Activated CD4-positive, alpha-beta T cell treated with anti-CD3 and anti-CD28 coated beads, Interleukin-10, Interleukin-2, amounts not matched to agents 100 ng/mL and 50 ng/mL, durations not matched to agents 16 hours and 8 hours (primary cell): ENCODE measurements at places on chromosomes 1 and 21.

- no peak for DNase-seq
Measured at GRCh38 chr1:150299716-150300115, 6.1 kb downstream of the MRPS21 start.

GRCh38 chr1:32767641-32768040, 49.5 kb downstream of the YARS1 start:
- DNase-seq, result no peak

DNA sequence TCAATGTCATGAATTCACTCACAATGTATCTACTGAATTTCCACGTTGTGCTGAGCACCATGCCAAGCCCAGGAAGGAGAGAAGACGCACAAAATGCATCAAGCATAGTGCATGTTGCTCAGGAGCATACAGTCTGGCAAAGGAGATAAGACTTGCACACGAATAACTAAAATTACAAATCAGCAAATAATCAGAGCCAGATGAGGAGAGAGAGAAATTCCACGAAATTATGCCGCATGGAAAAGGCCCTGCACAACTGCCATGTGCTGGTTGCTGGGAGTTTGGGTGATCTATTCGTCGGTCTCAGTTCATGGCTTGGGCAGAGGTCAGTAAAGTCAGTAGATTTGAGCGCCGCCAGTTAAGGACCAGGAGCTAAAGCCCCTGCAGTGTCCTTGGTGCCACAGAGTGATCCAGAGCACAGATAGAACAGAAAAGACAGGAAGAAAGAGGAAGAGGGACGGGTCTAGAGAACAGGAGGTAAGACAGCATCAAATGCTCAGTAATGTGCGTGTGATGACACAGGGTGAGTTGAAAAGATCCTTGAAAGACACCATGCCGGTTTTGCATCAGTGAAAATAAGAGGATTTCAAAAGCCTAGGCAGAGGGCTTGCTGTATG, 55.1 kb upstream of the ZNF281 start:
- DNase-seq, result no peak

DNA sequence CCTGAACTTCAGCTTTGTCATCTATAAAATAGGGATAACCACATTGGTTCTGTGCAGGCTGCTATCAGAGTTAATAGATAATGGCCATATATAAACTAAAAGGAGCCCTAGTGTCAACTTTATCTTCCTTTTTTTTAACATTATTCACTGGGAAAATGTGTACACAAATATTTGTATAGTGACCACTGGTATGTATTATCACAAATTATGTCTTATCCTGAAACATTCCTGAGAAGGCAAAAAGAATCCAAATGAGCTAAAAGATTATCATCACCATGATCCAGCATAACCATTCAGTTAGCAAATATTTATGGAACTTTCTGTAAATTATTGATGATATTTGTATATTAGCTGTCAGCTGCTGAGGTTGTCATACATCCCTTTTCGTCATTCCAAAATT, 16.6 kb downstream of the ANGPTL3 start:
- DNase-seq, result no peak

DNA sequence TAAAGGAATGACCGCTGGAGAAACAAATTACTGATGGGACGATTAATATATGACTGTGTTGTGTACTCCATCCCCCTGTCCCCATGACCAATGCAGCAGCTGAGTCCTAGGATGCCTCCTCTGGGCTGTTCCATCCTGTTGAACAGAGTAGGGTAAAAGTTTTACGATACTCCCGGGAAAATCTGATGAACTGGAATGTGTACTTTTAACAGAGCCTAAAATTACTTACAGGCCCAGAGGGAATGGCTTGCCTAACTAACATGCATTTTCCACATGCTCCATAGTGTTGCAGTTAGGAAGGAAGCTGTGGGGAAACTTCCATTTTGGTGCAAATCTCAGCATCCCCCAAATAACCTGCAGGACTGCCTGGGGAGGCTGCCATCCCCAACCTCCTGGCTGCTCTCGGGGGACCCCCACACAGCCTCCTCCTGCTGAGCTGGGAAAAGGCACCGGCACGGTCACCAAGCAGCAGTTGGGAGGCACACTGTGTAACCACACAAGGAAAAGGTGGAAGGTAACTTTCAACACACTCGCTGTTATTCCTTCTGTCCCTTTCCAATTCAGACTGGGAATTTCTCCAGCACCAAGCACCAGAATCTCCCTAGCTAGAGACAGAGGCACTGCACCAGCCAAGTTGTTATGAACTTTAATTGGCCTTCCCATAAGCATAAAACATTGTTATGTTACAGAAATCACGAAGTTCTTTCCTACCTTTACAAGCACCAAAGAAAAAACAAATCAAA, 97.2 kb downstream of the BCAR3 start:
- DNase-seq, result no peak

GRCh38 chr1:67611846-67612245, 73.2 kb upstream of the GADD45A start:
- DNase-seq, result no peak

- no peak for DNase-seq
Measured at GRCh38 chr1:197659171-197659570, 116.1 kb downstream of the DENND1B start.

DNA sequence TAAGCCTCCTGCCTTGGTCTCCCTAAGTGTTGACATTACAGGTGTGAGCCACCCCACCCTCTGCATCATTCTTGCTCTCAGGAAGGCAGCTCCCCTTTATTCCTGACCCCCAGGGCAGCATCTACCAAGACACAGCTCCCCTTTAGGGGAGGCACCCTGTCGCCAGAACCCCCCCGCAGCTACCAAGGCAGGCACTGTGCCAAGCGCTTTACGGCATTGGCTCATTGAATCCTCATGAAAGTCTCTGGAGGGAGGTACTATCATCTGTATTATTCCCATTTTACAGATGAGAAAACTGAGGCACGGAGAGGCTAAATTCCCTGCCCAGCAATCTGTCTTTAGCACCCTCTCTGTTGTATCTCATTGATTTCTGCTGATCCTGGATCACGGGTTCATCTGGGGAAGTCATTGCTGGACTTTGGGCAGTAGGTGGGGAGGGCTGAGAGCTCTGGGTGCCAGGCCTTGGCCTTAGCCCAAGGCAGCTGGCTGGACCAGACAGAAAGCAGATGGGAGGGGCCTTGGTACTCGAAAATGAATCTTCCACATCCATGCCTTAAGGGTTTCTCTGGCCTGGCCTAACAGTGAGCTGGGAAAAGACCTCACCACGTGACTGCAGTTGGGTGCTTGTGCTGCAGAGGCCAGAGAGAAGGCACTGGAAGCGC, 5.9 kb downstream of the PLOD1 start:
- no peak for DNase-seq

- DNase-seq, result no peak
Measured at GRCh38 chr1:2956576-2956975, 64.7 kb upstream of the ACTRT2 start.

DNA sequence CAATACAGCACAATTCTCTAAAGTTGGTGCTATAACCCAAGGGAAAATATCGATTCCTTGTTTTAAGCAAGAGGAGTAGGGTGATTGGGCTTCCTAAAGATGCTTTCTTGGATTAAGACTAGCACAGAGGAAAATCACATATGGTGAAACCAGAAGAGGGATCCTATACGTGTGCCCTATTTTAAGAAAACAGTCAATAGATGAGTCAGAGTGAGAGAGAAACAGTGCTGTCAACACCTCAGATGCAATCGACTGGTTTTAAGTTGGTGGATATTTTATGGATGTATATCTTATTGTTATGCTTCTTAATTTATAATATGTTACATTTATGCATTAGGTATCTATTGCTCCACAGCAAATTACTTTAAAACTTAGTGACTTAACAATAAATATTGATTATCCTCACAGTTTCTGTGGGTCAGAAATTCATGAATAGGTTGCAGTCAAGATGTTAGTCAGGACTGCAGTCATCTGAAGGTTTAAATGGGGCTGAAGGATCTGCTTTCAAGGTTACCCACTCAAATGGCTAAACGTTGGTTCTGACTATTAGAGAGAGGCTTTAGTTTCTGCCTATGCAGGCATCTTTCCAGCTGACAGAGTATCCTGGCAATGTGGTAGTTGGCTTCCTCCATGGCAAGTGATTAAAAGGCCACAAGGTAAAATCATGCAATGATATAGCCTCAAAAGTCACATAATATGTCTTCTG, 61.6 kb upstream of the DEPDC1 start:
- no peak for DNase-seq

DNA sequence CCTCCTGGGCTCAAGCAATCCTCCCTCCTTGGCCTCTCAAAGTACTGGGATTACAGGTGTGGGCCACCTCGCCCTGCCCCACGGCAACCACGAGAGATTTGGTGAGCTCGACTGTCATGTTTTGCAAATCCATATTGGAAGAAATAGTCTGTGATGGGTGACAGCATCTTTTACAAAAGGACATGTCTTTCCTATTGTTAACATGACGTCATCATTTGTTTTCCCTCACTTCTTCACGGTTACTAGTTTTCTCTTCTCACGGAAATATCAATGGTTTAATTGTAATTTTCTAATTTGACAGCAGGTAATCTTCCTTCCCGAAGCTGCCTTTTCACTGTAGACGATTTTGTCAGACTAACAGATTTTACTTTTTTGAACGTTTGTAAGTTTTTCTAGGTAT, 110.8 kb upstream of the GREM2 start:
- DNase-seq, result no peak

GRCh38 chr1:175870217-175870616, 126.8 kb upstream of the TNR start:
- DNase-seq, result no peak

GRCh38 chr1:36638268-36638667, 155.6 kb upstream of the CSF3R start:
- DNase-seq, result no peak

- no peak for DNase-seq
Measured at GRCh38 chr1:183226361-183226760, 40.3 kb downstream of the LAMC2 start.

GRCh38 chr1:46714976-46715375, 3.9 kb downstream of the EFCAB14 start:
- no peak for DNase-seq

GRCh38 chr1:149916193-149916897, 1.3 kb downstream of the SV2A start:
- DNase-seq, result no peak

- DNase-seq, result no peak
Measured at GRCh38 chr1:225914947-225915346, 9.1 kb downstream of the PYCR2 start.

- DNase-seq, result no peak
Measured at GRCh38 chr1:200949626-200950025, 54.9 kb downstream of the INAVA start.

- DNase-seq, result peak; percentile 66
Measured at GRCh38 chr1:42173155-42173933, 8.8 kb upstream of the GUCA2A start.

GRCh38 chr1:248631354-248632008, 3.4 kb downstream of the OR2T11 start:
- peak; percentile 4 for DNase-seq

DNA sequence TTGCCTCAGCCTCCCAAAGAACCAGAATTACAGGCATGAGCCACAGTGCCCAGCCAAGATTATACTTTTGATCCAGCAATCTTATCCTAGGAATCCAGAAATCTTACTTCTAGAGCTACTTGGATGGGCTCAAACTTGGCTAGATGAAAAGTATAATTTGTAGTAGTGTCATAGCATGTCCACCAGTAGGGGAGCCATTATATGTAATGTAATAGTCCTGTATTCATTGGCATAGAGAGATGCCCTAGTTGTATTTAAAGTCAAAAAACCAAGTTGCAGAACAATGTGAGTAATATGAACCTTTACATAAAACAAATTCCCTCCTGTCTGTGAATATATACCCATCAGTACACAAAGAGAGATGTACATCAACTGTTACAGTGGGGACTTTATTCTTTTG, 83.9 kb downstream of the NOS1AP start:
- no peak for DNase-seq

DNA sequence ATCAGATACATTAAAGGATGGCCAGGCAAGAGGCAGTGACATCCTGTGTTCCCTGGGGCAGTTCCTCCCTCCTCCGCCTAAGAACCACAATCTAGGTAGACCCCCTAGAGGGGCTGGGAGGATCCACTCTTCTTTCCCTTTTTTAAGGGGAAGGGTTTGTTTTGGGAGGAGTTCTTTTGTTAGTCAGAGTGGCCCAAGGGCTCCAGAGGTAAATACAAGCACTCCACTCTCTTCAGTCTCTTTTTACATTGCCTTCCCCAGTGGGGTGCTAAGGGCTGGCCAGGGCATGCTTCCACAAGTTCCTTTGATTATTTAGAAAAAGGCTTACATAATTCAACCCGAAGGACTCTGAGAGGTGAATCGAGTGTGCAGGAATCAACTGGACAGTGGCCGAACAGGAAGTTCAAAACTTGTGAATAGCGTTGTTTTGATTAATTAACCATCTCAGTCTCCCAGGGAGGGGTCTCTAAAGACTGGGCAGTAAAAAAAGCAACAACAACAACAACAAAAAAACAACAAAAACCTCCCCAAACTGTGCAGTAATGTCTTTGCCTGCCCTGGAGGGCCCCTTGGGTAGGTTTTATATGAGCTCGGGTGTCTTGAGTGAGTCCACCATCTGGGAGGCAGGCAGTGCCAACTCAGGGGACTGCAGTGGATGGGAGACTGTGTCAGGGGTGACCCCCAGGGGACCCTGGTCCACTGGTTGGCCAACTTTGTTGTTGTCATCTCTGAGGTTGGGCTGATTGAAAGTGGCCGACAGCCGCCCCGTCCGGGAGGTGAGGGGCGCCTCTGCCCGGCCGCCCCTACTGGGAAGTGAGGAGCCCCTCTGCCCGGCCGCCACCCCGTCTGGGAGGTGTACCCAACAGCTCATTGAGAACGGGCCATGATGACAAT, 33.2 kb upstream of the ENO1 start:
- no peak for DNase-seq

DNA sequence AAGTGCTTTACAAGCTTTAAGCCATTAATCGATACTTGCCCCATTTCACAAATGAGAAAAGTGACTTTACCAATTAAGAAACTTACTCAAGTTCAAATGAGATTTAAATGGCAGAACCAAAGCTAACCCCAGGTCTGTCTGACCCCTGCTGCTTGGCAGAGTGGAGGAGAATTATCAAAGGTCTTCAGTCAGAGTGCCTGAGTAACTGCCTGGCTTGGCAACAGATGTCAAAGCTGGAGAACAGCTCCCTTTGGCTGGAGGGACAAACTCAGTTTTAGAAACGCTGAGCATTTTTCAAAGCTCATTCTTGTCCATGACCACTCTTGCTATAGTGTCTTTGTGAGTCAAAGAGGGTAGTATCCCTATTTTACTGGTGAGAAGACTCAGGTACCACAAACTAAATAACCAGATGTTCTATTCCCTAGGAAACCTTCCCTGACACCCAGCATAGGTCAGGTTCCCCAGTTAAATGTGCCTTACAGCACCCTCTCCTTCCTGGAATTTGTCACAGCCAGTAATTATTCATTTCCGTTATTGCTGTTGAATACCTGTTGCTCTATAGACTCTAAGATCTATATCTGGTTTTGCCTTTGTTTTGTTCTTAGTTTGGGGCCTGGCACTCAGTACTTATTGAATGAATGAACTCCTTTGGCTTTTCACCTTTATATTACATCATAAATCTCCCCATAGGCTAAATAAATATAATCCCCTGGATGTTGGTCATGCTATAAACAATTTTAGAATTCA, 5.0 kb upstream of the BCAR3 start:
- DNase-seq, result no peak
